ENCODE measurements at places on chromosomes 2 and 18.

GRCh38 chr2:112939425-112939824 is 28.5 kb downstream of the IL37 start:
- no peak for DNase-seq

DNA sequence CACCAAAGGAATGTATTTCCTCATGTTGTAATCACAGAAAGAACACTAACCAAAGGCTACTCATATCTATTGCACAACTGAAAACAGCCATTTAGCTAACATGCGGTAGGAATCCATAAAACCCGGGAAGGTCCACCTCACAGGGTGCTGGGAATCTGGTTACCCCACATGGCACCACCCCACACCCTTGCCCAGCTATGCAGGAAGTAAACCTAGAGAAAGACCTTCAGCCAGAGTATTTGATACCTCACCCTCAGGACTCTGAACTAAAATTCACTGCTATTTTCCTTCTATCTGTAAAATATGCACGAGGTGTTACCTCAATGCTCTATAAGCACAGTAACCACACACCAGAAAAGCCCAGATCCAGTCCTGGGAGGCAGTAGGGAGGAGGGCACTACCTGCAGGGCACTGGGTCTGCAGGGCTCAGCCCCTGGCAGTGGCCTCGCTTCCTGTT is 45.8 kb downstream of the PTPN2 start:
- DNase-seq: peak; percentile 97

DNA sequence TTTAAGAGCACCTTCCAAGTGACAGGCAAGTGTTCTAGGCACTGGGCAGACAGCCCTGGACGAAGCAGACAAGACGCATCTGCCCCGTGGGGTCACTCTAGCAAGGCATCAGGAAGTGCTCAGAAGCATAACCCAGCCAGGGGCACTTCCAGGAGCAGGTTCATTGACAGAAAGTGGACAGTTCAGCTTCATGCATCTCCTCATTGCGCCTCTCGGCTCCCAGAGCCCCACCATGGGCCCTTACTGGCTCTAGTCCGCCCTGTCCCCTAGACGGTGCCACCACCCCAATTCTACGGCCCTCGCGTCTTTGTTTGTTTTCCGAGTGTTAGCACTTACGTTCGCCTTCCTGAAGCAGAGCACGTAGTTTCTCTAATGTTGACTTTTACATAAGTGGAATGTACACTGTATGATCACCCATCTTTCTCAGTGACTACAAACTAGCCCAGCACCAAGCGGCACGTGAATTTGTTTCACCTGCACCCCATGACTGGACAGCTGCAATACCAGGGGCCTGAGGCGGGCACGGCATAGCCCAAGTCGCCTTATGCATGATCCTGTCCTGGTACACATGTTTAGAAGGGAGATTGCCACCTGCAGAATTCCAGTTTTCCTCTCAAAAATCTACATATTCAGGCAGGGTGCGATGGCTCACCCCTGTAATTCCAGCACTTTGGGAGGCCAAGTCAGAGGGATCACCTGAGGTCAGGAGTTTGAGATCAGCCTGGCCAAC is 33.2 kb downstream of the SNED1 start:
- no peak for DNase-seq

DNA sequence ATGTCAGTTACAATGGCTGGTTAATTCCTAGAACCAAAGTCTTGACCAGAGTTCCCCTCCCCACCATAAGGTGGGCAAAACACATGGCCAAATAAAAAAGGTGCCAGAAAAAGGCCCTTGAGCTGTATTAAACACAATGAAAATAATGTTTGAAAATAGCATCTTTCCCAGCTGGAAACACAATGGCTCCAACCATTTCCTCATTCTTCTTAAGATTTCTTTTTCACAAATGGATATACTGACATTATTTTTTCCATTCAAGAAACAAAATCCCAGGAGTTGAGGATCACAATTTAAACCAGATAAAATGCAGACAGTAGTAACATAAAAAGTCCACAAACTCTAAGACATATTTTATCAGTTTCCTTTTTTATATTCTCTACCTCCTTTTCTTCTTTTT is 143.8 kb downstream of the EXOC6B start:
- DNase-seq: no peak

DNA sequence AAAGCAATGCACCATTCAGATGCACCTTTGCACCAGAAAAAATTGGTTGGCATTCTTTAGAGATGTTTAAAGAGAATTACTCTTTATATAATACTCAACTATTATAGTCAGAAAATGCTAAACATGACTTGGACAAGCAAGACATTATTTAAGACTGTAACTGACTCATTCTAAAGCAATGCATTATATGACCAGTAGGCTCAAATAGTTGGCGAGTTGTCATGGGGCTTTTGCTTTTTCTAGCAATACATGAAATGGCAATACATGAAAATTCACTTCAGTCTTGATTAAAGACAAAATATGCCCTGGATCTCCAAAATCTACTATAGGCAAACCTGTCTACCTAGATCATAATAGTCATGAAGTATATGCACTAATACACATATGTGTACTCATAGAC is 216.9 kb upstream of the VWC2L start:
- DNase-seq: peak; percentile 78

GRCh38 chr2:23616630-23617029 is 231.7 kb downstream of the KLHL29 start:
- DNase-seq: no peak

Data from ELR (cell line).